Heart left ventricle (tissue), 16 donors: ENCODE measurements at places on chromosomes 11 and 22. TPM values are rescaled to one million over a fixed set of nuclear protein-coding genes. Genes with fewer than 3 reads are reported as not detected.

TEX54 gene
- total RNA-seq, result not detected

PTPRCAP gene
- 0.50 TPM for total RNA-seq

CHADL gene
- 12.8 TPM for total RNA-seq

TIMM8B gene
- total RNA-seq, result 141 TPM

HOATZ gene
- not detected for total RNA-seq

MMP12 gene
- 0.21 TPM for total RNA-seq

FSHB gene
- total RNA-seq, result not detected

PPP1CA gene
- total RNA-seq, result 104 TPM

OR52I1 gene
- not detected for total RNA-seq

MS4A7 gene
- total RNA-seq, result 10.4 TPM

GRCh38 chr11:121372671-121373429 is 79.3 kb upstream of the SORL1 start:
- no peak for DNase-seq

- DNase-seq, result no peak
These were observed 2.0 kb upstream of the EHD1 start for GRCh38 chr11:64880240-64881001.

DNA sequence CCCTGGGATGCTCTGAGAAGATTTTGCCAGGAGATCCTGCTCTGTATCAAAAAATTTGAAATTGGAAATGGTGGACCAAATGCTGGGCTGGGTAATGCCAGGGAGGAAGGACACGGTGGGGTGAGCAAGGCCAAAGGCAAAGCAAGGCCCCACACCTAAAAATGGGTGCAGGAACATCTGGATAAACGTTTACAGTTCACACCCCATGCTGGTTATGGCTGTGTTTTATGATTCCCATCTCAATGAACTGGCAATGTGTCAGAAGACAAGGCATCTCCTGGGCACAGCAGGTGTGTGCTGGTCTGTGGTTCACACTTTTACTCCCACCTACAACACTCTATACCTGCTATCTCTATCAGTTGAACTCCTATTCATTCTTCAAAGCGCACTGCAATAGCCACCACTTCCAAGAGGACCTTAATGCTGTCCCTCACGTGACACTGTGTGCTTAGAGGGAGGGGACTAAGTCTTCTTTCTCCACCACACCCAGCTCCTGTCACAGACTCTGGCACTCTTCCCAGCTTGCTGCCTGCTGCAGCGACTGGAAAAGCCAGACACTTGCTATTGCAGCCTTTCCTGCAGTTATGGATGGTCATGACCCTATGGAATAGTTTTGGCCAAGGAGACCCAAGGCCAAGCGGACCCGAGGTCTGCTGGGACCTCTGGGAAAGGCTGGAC is 277.5 kb downstream of the CTTN start:
- DNase-seq, result no peak

- no peak for DNase-seq
These were observed 582.2 kb upstream of the CADM1 start for GRCh38 chr11:116086426-116086825.

DNA sequence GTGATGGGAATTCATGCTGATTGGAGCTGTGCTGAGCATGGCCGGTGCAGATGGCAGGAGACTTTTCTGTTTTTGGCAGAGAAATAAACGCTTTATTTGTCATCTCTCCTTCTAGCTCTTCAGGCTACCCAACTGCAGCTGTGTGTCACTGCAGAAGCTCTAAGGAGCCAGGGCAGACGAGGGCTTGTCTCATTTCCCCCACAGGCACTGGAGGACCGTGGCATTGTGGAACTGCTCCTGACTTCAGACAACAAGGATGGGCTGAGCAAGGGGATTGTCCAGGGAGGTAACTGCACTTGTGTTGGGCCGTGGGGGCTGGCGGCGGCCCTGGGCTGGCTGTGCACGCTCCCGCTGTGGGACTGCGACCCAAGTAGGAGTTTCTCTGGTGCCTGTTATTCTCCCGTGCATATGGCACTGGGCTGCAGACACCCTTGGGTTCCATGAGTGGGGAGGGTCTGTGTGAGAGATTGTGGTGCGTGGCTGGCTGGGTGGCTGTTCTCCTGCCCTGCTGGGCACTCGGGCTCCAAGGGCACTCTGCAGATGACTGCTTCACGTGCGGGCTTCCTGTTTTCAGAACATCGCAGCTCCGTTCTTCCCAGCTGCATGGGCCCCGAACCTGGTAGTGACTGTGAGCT is 27.2 kb downstream of the GLB1L2 start:
- no peak for DNase-seq

DNA sequence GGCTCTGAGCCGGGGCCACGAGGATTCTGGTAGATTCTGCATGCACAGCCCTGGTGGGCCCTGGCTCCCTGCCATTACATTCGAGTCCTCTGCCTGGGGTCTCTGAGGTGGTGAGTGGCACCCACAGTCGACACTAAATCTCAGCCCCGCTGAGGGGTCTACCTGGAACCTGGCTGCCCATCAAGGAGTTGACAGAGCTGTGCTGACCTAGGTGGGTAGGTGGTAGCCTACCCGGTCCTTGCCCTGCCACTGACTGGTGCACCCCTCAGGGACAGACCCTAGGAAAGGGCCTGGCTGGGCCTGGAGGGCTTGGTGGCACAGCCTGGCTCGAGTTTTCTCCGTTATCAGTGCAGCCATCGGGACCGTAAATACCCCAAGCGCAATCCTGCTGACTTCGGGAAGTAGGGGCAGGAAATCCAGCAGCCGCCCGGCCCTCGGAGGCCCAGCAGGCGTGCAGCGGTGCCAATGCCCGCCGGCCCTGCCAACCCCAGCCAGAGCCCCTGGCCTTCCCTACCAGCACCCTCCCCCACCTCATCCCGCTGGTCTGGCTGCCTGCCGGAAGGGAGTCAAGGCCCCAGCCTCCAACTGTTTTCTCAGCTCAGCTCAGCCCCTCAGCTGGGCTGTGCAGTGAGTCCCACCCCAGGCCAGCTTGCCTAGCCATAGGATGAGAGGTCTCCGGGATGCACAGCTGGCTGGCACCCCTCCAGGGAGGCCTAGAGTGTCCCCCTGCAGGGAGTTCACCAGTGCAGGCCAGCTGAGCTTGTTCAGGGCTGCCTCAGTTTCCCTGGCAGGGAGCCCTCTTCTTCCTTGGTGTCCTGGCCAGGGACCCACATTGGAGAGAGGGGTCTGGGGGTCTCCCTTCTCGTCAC is 80.4 kb upstream of the KCNQ1OT1 start:
- DNase-seq, result peak; percentile 40

- DNase-seq, result no peak
These were observed 1.6 kb downstream of the SLC22A24 start for GRCh38 chr11:63142459-63142858.

- no peak for DNase-seq
These were observed 43.6 kb upstream of the LINC01488 start for GRCh38 chr11:69437876-69438205.

GRCh38 chr11:128931668-128932067 is 11.0 kb downstream of the TP53AIP1 start:
- DNase-seq, result no peak

DNA sequence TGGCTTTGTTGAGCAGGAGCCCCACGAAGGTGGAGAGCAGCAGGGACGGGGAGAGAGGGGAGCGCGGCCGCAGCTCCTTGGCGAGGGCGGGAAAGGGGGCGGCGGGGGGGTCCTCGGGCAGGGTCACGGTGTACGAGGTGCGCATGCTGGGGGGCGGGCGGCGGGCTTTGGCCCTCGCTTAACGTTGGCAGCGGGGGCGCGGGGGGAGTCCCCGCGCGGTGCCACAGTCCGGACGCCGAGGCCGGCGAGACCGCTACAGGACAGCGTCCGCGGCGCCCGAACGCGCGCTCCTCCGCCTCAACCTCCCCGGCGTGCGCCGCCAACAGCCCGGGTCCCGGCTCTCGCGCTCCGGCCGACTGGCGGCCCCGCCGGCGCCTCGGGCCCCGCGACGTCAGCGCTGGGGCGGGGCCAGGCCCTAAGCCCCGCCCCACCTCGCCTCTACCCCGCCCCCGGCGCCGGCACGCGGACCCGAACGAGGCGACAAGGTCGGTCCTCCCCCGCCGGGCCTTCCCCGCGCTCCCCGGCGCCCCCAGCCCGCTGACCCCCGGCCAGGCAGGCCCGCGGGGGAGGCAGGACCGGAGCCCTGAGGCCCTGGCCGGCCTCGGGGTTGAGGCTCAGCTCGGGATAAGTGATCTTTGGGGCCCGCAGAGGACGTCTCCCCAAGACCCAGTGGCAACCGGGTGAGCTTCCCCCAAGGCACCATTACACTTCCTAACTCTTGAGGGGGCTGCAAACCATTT is 17.5 kb downstream of the USP2 start:
- DNase-seq, result peak; percentile 73

DNA sequence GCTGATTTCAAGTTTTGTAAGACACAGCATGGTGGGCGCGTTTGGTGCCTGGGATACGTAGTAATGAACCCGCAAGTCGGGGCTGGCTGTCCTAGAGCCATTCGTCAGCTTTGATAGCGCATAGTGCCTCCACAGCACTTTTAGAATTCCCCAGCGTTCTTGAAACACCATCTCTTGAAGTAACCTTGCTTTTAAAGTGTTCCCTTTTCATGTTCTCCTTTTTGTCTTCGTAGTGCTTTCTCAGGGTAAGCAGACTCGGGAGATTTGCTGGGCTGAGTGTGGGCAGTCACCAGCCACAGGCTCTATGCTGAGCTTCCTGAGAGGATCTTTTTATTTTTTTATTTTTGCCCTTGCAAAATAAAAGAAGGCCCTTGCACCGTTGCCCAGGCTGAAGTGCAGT is 39.6 kb upstream of the CTTN start:
- no peak for DNase-seq

DNA sequence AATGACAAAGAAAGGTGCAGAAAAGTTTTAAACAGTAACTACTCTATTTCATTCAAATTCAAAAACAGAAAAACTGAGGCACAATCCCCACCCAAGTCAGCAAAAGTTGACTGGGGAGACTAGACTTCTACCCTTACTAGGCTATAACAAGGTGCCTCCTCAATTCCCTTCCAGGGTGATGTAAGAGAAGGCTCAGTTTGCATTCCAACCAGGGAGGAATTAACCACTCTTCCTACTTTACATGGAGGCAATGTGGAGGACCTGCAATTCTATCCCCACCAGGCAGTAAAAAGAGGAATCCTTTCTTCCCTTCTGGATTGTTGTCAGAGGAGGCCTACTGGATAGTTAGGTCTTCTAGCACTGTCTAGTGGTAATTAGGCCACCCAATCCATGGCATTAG is 26.1 kb downstream of the TYR start:
- no peak for DNase-seq

GRCh38 chr22:39177791-39178190 is 25.3 kb upstream of the CBX7 start:
- peak; percentile 65 for DNase-seq

- no peak for DNase-seq
These were observed 18.3 kb downstream of the JAML start for GRCh38 chr11:118206391-118207031.

- DNase-seq, result no peak
These were observed 144.7 kb downstream of the TTC17 start for GRCh38 chr11:43503417-43503816.

- DNase-seq, result no peak
These were observed 868 bp downstream of the TEF start for GRCh38 chr22:41382610-41383009.

- DNase-seq, result peak; percentile 15
These were observed 5.6 kb upstream of the SYT8 start for GRCh38 chr11:1829039-1829820.

- DNase-seq, result no peak
These were observed 44.0 kb upstream of the ATXN10 start for GRCh38 chr22:45627489-45628233.

GRCh38 chr11:62976109-62976508 is 8.7 kb downstream of the SLC22A6 start:
- DNase-seq, result no peak

DNA sequence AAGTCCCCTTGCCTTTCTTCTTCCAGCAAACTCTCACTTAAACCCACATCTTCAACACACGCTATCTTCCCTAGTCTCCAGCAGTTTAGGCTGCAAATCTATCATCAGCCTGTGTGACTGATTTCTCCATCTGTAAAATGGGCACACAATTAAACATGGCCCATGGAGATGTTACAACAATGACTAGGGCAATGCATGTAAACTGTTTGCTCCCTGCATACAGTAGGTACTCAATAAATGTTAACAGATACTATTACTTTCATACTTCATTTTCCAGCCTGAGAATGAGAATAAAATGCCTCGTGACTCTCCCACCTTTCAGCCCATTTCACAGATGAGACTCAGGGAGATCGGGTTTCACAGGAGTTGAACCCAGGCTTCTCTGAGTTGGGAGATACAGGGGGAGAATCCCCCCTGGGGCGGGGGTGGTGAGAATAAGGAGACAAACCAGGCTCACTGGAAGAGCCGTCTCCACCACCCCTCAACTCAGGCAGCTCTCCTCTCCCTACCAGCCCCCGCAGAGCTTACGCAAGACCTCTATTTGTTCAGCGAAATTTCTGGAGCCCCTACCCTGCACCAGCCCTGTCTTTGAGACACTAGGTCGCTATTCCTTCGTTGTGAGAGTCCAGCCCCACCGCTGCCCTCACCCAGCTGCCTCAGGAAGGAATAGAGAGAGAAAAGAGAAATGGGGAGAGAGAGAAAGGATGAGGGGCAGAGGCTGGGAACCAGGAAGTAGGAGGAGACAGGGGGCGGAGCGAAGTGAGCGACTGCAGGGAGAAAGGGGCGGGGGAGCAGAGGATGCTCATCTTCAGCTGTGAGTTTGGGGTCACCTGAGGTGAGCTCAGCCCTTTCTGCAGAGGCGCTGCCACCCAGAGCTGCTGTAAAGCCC is 42.1 kb upstream of the KLHL35 start:
- peak; percentile 66 for DNase-seq

GRCh38 chr11:61947486-61948210 is 2.5 kb upstream of the BEST1 start:
- peak; percentile 93 for DNase-seq

GRCh38 chr11:132942611-132943356 is 589.5 kb downstream of the OPCML start:
- DNase-seq, result no peak

- no peak for DNase-seq
These were observed 6.0 kb upstream of the PLA2G6 start for GRCh38 chr22:38187413-38188212.
